Endothelial cell of umbilical vein (primary cell): ENCODE measurements at places on chromosomes 11 and 22.

DNA sequence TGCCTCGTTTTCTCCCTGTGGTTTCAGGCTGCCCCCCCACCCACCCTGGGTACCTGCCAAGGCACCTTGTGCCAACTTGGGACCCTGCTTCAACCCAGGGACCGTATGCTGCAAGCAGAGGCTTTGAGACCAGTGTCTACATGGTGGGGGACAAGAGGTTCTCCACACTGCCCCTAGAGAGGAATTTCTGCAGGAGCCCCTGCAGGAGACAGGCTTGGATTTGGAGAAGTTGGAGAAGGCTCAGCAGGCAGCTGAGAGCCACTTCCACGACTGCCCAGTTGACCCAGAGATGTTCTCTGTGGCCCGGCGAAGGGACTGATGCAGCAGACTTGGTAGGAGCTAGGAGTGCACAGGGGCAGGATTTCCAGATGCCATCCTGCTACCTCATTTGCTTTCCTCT lies 20.1 kb upstream of the NNMT start:
- no peaks in the 10 kb centered on the region for H3K36me3 ChIP-seq
- peaks cover 10% of the 10 kb centered on the region for H3K4me1 ChIP-seq
- DNase-seq: no peak
- H3K4me3 ChIP-seq: no peak overlapping the region
- H3K27ac ChIP-seq: no peak overlapping the region
- peaks cover 17% of the 10 kb centered on the region for H3K27me3 ChIP-seq

DNA sequence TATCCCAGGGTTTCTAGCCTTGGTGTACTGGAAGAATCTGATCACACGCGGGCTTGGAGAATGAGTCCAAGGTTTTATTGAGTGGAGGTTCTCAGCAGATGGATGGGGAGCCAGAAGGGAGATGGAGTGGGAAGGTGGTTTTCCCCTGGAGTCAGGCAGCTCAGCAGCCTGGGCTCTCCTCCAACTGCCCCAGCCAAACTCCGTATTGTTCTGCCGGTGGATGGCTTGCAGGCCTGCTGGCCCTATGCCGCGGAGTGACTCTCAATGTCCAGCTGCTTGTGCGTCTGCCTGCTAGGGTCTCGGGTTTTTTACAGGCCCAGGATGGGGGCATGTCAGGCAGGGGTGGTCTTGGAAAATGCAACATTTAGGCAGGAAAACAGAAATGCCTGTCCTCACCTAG lies 162.4 kb upstream of the LMO1 start:
- H3K27me3 ChIP-seq: no peaks in the 10 kb centered on the region
- DNase-seq: no peak
- no peaks in the 10 kb centered on the region for H3K4me1 ChIP-seq
- no peaks in the 10 kb centered on the region for H3K36me3 ChIP-seq

DNA sequence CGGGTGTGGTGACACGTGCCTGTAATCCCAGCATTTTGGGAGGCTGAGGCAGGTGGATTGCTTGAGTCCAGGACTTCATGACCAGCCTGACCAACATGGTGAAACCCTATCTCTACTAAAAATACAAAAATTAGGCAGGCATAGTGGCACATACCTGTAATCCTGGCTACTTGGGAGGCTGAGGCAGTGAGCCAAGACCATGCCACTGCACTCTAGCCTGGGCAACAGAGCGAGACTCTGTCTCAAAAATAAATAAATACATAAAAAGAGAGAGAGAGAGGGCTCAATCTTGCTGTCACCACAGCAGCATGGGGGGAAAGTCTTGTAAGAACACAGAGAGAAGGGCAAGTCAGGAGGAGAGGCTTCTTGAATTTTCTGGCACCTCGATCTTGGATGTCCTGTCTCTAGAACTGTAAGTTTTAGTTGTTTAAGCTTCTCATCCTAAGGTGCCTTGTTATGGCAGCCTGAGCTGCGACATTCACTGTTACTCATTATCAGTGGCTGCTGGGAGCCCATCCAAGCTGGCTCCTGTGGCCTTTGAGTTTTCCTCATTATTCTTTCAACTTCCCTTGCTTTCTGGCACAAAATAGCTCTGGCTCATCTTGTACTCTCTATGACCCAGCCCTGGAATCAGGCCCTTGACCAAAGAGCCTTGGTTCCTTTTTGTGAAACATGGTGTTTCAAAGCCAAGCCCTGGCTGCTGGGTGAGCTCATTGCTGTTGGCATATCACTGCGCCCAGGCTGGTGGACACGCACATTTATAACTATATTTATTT lies 8.0 kb upstream of the PSMC3 start:
- no peaks in the 10 kb centered on the region for H3K36me3 ChIP-seq
- no peaks in the 10 kb centered on the region for H3K27me3 ChIP-seq
- no peaks in the 10 kb centered on the region for H3K4me1 ChIP-seq
- no peak overlapping the region for H3K4me3 ChIP-seq

- no peaks in the 10 kb centered on the region for H3K36me3 ChIP-seq
- peaks cover 10% of the 10 kb centered on the region for H3K27me3 ChIP-seq
- no peak for DNase-seq
- H3K4me1 ChIP-seq: no peaks in the 10 kb centered on the region
Measured at GRCh38 chr11:112968941-112969713, 7.9 kb downstream of the NCAM1 start.

DNA sequence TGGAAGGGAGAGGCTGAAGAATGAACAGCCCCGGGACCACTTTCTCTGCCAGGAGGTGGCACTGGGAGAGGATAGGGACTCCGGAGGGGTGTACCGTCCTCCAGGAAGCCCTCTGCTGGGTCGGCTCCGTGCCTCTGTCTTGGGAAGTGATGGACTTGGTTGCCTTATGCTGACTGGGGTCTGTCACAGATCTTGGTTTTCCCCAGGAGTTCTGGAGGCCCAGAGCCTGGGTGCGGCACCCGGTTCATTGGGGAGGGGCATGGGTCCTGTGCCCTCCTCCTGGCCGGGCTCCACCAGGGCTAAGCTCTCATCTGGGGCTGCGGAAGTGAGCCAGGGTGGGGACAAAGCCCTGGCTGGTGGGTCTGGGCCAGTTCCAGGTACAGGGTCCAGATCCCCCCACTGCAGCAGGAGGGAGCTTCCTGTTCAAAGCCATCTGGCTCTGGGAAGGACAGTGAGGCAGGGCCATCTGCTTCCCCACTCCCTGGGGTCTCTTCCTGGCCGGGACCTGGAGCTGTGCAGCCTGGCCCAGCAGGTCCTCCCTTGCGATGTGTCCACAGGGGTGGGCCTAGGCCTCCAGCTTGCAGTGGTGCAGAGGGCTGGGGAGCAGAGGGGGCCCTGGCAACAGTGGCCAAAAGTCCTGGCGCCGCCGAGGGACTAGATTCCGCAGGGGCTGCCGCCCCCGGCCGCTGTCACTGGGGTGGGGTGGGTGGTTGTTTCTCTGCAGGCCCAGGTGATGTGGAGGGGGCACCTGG lies 1.1 kb upstream of the AP2A2 start:
- H3K27ac ChIP-seq: no peak overlapping the region
- H3K4me1 ChIP-seq: peaks cover 17% of the 10 kb centered on the region
- H3K4me3 ChIP-seq: no peak overlapping the region
